Stimulated activated CD8-positive, alpha-beta memory T cell treated with anti-CD3 and anti-CD28 coated beads, Interleukin-4, amount 100 ng/mL, for 4 hours (primary cell): ENCODE measurements at places on chromosomes 1 and 21.

DNA sequence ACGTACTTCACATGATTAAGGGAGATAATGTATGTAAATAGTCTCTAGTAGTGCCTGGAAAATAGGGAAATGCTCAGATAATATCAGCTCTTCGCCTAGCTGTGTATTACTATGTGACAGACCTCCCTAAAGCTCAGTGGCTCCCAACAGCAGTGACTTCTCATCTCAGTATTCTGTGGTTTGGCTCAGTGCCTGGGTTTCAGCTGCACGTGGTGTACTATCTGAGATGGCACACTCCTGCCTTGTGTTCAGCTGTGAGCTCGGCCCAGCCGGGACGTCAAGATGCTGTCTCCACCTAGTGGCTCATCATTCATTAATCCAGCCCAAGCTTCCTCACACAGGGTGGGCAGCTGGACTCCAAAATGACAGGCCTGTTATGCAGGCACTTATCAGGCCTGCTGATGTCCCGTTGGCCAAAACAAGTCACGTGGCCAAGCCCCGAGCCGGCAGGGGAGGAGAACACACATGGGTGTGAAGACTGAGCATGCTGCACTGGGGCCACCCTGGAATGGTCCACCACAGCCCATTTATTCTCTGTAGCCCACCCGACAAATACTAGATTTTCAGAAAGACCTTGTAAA lies 17.8 kb downstream of the SLFNL1 start:
- DNase-seq: peak; percentile 68

DNA sequence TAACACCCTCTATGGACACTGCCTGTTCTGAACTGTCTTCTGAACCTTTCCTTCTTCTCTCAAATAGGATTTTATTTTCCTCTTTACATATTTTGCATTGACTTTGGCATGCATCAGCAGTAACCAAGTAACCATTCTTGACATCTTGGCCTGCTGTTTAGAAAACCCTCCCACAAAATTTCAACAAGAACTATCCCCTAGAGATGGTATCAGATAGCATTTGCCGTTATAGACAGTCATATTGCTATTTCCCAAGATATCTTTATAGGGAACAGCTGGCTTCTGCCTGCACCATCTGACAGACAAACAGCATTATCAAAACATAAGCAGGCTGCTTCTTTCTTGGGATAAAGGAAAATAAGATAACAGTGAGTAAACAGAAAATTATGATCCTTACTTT lies 54.7 kb downstream of the LHX8 start:
- no peak for DNase-seq

GRCh38 chr1:41711581-41711980 lies 207.1 kb downstream of the HIVEP3 start:
- DNase-seq: no peak

DNA sequence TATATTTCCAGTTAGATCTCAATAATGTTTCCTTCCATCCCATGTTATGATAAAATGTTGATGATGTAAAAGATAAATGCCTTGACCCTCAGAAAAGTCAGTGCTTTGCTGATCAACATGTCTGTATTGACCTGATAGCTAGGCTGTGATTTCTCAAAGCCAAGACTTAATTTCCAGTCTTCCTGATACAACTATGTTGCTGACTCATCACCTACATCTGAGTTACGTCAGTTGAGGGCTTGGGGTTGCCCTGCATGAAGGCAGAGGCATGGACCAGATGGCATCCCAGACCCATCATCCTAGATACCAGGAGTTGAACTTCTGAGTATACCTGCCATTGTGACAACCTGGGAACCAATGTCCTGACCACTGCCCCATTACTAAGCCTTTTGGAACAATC lies 4.8 kb downstream of the LCE1D start:
- no peak for DNase-seq

DNA sequence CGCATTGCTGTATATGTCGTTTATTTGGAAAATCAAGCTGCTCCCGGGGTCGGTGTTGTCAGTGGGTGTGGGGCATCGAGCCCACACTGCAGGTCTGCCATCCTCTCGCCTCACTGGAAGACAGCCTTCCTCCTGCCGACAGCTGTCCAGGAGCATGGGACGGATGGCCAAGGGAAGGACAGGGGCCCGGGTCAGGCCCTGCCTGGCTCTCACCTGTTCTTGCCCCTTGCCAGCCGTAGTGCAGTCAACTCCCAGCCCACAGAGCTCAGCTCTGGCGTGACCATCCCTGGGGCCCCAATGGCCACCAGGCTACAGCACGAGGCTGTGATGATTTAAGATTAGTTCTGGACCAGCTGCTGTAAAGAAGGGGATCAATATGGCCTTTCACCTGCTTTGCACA lies 86.9 kb upstream of the ACTL8 start:
- DNase-seq: no peak
